ENCODE measurements at places on chromosomes 2 and 18.

DNA sequence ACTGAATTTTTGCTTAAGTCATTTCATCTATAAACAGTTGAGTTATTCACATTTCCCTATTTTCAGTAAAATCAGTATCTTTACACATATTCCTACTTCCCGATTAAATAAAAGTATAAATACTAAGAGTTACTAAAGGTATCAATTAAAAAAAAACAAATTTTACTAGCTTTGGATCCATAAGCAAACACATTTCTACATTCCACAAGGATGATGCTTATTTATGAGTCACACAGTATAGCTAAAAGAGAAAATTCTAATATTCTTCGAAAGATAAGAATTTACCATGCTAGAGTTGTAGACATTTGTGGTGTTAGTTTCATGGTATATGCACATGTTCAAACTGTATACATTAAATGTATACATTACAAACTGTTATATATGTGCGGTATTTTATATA lies 23.7 kb downstream of the PGAP1 start:
- DNase-seq, result no peak

- no peak for DNase-seq
These were observed 177.4 kb upstream of the CWC22 start for GRCh38 chr2:180184506-180184905.

- no peak for DNase-seq
These were observed 26.4 kb downstream of the TRAPPC12 start for GRCh38 chr2:3405876-3406275.

- DNase-seq, result no peak
These were observed 8.4 kb upstream of the HNRNPLL start for GRCh38 chr2:38610851-38611801.

All from activated naive CD4-positive, alpha-beta T cell (primary cell).